ENCODE measurements at places on chromosomes 1 and 21. TPM values are rescaled to one million over a fixed set of nuclear protein-coding genes. Genes with fewer than 3 reads are reported as not detected.

- DNase-seq: no peak
These were observed 5.1 kb upstream of the CSRP1 start for GRCh38 chr1:201511941-201512539.

GRCh38 chr1:109268431-109269211, 14.3 kb downstream of the PSRC1 start:
- no peak for DNase-seq

DNA sequence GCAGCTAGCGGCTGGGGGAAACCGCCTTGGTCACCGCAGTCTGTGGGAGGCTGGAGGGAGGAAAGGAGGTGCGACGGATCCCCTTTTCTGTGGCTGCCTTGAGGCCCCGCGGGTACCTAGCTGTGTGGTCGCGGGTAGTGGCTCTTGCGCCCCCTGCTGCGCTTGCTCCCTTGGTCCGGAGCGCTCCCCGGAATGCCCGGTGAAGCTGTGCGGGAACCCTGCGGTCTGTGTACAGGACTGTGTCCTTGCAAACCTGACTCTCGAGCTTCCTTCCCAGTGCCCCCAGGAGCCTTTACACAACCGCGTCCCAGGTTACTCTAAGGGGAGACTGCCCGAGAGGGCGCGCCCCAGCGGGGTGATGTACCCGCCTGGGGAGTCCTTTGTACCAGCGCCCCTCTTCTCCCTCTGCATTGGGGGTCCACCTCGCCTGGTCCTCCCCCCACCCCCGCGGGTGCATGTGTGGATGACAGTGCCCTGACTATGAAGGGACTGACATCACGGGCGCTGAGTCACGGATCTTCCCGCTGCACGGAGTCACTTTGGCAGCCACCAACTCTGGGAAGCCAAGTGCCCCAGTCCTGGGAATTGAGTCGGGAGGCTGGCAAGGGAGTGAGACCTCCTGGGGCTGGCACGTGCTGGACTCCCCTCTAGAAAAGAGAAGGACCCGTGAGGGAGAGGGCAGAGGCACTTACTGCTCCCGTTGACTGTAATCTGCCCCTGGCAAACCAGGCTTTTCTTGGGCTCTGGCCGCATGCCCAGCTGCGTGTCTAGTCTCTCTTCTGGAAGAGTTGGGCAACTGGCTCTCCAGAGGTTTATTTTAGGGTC, 816 bp downstream of the IL6R start:
- peak; percentile 52 for DNase-seq

GRCh38 chr1:231724041-231724440, 97.5 kb downstream of the DISC1 start:
- DNase-seq: no peak

- DNase-seq: no peak
These were observed 66.7 kb downstream of the MAGI3 start for GRCh38 chr1:113456967-113457366.

GRCh38 chr21:33185852-33186251, 43.9 kb upstream of the IFNAR2 start:
- no peak for DNase-seq

DNA sequence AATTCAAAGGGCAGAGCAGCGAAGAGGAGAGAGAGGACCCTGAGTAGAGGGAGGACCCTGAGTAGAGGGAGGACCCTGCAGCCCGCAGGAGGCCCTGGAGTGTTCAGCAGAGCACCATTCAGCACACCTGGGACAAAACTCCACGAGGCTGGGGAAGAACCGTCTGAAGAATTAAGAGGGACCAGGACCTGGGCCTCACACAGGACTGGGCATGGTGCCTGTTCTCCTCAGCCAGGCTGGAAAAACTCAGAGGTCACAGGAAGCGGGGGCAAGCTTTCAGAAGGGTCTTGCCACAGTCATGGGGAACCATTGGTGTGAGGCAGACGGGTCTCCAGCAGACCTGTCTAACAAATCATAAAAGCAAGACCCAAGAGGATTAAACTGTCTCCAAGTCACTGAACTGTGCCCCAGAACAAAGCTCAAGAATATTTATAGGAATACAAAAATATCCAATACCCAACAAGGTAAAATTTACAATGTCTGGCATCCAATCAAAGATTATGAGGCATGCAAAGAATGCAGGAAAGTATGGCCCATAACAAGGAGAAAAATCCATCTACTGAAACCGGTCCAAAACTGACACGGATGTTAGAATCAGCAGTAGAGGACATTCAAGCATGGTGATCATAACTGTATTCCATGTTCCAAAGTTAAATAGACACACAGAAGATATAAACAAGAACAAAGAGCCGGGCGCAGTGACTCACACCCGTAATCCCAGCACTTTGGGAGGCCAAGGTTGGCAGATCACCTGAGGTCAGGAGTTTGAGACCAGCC, 30.6 kb downstream of the MORN1 start:
- no peak for DNase-seq

- peak; percentile 17 for DNase-seq
These were observed 2.7 kb downstream of the GRHL3 start for GRCh38 chr1:24321697-24322469.

DNA sequence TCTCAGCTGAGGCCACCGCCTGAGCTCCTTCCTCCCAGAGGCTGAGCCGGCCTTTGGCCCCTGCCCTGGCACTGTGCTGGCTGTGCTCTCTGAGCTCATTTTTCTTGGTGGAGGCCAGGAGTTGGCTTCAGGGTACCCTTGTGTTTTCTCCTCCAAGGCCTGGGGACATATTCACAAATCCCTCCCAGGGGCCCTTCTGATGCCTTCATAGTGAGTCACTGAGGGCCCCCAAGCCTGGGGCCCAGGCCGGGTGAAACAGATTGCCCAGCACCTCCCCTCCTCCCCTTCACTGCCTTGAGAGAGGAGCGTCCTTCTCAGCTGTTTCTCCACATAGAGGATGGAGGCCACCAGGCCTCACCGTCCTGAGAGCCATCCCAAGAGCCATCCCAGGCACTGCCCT, 105.8 kb downstream of the SIK1 start:
- no peak for DNase-seq

DNA sequence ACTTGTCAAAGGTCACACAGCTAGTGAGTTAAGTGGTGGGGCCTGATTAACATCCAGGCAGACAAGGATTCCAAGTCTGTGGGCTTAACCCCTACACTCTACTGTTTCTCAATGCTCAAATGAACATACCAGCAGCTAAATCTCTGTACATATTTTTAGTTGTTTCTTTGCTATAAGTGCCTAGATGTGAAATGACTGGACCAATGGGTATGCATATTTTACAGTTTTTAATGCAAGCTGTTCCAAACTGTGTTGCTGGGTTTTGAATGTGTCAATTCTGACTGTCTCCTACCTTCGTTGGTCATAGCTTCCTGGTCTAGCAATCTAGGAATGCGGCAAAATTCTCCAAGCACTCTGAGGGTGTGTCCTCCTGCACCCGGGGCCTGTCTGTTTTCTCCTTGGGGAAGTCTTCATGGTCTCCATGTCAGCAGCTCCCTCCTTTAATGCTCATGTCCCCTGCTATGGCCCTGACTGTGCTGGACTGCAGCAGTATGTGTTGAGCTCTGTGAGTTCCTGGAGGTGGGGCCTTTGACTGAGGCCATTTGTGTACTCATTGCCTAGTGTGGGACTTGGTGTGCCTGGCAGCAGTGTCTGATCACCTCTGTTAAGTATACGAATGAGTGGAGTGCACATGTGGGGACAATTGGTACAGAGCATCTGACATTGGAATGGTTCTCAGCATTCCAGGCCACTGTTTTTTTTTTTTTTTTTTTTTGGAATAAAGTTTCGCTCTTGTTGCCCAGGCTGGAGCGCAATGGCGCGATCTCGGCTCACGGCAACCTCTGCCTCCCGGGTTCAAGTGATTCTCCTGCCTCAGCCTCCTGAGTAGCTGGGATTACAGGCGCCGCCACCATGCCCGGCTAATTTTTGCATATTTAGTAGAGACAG, 72.9 kb upstream of the SLC2A1 start:
- no peak for DNase-seq

DNA sequence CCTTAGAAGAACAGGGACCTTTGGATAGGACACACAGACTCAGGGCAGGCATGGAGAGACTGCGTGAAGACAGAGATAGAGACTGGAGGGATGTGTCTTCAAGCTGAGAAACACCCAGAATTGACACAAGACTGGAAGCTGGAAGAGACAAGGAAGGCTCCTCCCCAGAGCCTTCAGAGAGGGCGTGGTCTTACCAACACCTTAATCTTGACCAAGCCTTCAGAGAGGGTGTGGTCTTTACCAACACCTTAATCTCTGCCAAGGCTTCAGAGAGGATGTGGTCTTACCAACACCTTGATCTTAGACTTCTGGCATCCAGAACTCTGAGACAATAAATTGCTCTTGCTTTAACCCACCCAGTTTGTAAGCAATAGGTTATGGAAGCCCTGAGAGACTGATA, 481.4 kb upstream of the VAMP3 start:
- DNase-seq: no peak

DNA sequence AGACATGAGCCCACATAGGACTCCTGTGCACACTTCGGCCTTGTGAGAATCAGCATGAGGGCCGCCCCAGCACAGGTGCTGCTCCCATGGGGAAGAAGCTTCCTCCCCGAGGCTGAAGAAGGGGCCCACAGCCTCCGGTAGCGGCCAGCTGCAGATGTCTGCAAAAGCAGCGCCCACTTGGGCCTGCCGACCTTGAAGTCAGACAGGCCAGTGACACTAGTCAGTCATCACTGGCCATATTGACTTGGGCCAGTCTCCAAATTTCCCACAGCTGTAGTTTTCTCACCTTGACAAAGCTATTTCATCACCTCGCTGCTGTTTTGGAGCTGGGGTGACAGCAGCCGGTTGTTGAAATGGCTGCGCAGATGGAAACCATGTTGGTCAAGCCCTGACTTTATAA, 83.0 kb downstream of the RIPK4 start:
- DNase-seq: no peak

- peak; percentile 86 for DNase-seq
These were observed at the start of gene ADGRL2 for GRCh38 chr1:81800695-81801650. ADGRL2 (plus strand) TSS chr1:81800934; CDS start chr1:81836985, 36,051 bp downstream.

- DNase-seq: peak; percentile 73
These were observed 41.7 kb upstream of the PTCH2 start for GRCh38 chr1:44884746-44885145.

- DNase-seq: peak; percentile 89
These were observed 46.6 kb downstream of the FCRL5 start for GRCh38 chr1:157505481-157506272.

GRCh38 chr1:54290506-54291184, 90.7 kb downstream of the MRPL37 start:
- peak; percentile 73 for DNase-seq

- DNase-seq: no peak
These were observed 48.6 kb upstream of the COL6A1 start for GRCh38 chr21:45932922-45933502.

A3GALT2 gene
- polyA plus RNA-seq: 0.57 TPM

KTI12 gene
- polyA plus RNA-seq: 7.0 TPM

PODN gene
- 1.6 TPM for polyA plus RNA-seq

CD247 gene
- polyA plus RNA-seq: 0.90 TPM

LCE2B gene
- not detected for polyA plus RNA-seq

GALE gene
- polyA plus RNA-seq: 32.5 TPM

ARHGEF19 gene
- 5.1 TPM for polyA plus RNA-seq

Data from spinal cord (tissue), 10 donors.